ENCODE measurements at places on chromosomes 12 and 14. TPM values are rescaled to one million over a fixed set of nuclear protein-coding genes. Genes with fewer than 3 reads are reported as not detected.

- peaks cover 3% of the 10 kb centered on the region for H3K4me1 ChIP-seq
- peak overlapping the region; percentile 54 for H3K27ac ChIP-seq
- no peaks in the 10 kb centered on the region for H3K27me3 ChIP-seq
- H3K36me3 ChIP-seq, result peaks cover 25% of the 10 kb centered on the region
These were observed 141.9 kb downstream of the BICD1 start for GRCh38 chr12:32248441-32249140.

DNA sequence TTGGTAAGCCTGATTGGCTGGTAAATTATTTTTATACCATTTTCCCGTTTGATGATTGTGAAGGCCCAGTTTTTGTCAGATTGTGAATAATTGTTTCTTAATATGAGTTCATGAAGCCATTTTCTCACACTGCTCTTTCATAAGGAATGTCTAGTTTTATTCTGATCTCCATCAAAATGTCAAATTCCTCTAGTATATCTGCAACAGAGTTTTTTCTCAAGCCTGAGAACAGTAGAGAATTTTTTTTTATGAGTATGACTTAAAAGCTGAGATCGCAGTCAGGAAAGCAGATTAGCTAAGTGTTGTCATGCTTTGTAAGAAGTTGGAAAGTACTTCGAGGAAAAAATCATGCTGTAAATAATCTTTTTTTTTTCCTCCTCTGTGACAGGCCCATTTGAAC lies 484.9 kb upstream of the ATP2B1 start:
- no peak for DNase-seq
- no peak overlapping the region for H3K4me3 ChIP-seq
- H3K27ac ChIP-seq, result no peak overlapping the region

DNA sequence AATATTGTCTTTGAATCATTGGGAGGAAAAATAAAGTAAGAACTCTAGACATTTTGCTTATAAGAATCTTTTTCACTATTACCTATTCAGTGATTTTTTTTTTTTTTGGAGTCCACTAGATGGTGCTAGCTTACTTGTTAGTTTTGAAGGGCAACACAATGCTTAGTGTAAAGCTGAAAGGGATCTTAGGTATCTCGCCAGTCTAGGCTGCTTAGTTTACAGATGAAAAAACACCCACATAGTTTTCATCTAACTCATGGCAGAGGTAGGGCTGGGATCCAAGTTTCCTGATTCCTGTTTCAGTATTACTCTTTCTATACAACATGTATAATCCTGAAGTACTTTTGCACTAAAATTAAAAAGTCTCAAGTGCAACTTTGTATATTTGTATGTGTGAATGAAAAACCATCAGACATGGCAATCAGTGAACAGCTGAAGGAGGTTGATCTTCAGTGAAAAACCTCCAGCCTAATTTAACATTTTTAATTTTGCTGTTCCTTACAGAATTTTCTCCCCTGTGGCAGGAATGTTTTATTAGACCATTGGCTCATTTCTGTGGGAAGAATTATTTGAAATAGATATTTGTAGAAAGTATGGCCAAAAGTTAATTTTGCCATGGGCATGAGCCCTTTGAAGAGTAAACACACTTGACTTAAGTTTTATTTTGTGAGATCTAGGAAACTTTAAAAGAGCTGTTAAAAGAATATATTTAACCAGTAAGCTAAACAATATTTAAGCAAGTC lies 40.7 kb downstream of the LRRIQ1 start:
- no peaks in the 10 kb centered on the region for H3K27me3 ChIP-seq
- H3K4me3 ChIP-seq, result no peak overlapping the region
- no peak for DNase-seq
- no peaks in the 10 kb centered on the region for H3K36me3 ChIP-seq
- no peak overlapping the region for H3K27ac ChIP-seq
- H3K4me1 ChIP-seq, result no peaks in the 10 kb centered on the region

DNA sequence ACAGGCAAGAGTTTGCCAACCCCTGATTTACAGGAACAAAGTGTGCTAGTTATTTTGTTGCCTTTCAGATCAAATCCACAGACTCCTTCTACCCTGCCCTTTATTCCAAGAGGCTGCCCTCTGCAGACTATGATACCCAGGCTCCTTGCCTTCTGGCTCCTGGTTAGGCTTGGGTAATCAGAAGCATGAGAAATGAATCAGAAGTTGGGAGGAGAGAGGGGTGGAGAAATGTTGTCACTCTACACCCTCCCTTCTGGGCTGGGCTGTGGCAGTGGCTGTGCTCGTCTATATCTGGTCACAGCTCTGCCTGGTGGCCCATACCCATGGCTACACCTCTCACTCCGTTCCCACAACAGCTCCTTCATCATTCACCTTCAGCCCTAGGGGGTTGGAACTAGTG lies 204.6 kb upstream of the PLXNC1 start:
- no peak for DNase-seq
- H3K27me3 ChIP-seq, result peaks cover 3% of the 10 kb centered on the region
- H3K4me3 ChIP-seq, result no peak overlapping the region
- no peaks in the 10 kb centered on the region for H3K4me1 ChIP-seq

DNA sequence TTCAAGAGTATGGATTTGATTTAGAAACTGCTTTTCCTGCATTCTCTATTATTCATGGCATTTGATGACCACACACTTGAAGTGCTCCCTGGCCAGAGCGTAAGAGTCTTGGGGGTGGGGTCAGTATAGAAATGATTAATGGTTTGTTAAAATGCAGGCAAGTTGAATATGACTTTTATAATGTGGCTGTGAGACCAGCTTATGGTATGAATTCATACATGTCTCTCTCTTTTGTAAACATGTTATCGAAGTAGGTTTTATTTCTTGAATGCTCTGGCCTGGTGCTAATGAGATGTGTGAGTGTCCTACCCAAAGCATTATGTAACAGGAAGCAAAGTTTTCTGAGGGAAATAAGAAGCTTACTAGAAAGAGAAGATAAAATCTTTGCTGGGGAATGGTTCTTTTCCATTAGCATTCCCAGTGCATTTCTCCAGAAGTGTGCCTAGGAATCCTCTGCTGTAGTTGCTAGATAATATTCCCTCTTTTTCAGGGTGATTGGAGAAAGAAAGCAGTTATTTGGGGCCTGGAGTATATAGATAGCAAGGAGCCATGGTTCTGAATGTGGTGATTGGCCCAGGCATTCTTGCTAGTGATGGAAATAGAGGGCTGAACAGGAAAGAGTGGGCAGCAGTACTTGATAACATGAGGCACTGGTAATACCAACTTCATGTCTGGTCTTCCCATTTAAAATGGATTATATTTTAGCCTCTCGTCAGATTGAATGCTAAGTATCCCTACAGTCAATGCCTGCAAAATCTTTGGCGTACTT lies 289.7 kb downstream of the RAD51B start:
- no peak for DNase-seq
- H3K4me1 ChIP-seq, result peaks cover 16% of the 10 kb centered on the region
- H3K27me3 ChIP-seq, result no peaks in the 10 kb centered on the region
- no peak overlapping the region for H3K27ac ChIP-seq

- peaks cover 23% of the 10 kb centered on the region for H3K4me1 ChIP-seq
- H3K27ac ChIP-seq, result no peak overlapping the region
- peaks cover 4% of the 10 kb centered on the region for H3K36me3 ChIP-seq
- no peak overlapping the region for H3K4me3 ChIP-seq
These were observed 116.3 kb downstream of the ZFP36L1 start for GRCh38 chr14:68676511-68676943.

DNA sequence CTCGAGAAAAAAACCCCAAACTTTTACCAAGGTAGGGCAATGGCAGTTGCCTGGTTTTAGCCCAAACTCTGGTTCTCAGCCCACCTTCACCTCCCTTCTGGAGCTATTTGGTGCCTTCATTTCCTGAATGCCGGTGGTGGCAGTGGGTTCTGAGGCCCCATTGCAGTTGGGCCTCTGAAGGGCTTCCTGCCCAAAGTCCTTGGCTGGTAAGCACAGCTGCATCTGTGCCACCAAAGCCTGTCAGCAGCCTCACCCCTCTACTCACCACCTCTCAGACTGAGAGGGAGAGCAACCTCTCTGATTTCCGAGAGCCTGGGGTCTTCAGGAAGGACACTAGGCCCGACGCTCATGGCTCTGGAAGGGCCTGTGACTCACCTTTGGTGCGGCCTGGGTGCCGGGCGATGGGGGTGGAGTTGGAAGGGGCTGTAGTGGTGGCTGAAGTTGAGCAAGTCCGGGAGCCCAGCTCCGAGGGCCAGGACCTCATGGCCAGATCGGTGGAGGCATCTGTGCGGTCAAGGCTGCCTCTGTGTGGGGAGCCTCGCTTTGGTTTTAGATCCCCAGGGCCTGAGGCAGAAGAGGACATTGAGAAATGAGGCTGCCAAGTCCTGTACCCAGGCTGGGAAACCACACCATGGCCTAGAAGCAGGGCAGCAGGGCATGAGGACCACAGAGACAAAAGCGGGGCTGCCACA lies 38.6 kb upstream of the GPR68 start:
- peaks cover 5% of the 10 kb centered on the region for H3K4me1 ChIP-seq
- H3K27me3 ChIP-seq, result no peaks in the 10 kb centered on the region
- no peak overlapping the region for H3K4me3 ChIP-seq
- H3K36me3 ChIP-seq, result peaks cover 22% of the 10 kb centered on the region
- H3K27ac ChIP-seq, result no peak overlapping the region
- no peak for DNase-seq

- H3K27ac ChIP-seq, result no peak overlapping the region
- H3K4me1 ChIP-seq, result peaks cover 25% of the 10 kb centered on the region
- H3K36me3 ChIP-seq, result peaks cover 34% of the 10 kb centered on the region
- peaks cover 24% of the 10 kb centered on the region for H3K27me3 ChIP-seq
- no peak for DNase-seq
These were observed 3.7 kb upstream of the MAPKAPK5 start for GRCh38 chr12:111838353-111838752.

- peaks cover 7% of the 10 kb centered on the region for H3K36me3 ChIP-seq
- H3K4me3 ChIP-seq, result no peak overlapping the region
- H3K4me1 ChIP-seq, result no peaks in the 10 kb centered on the region
- H3K27me3 ChIP-seq, result peaks cover 15% of the 10 kb centered on the region
These were observed 35.8 kb downstream of the CCNK start for GRCh38 chr14:99516871-99517642.

DNA sequence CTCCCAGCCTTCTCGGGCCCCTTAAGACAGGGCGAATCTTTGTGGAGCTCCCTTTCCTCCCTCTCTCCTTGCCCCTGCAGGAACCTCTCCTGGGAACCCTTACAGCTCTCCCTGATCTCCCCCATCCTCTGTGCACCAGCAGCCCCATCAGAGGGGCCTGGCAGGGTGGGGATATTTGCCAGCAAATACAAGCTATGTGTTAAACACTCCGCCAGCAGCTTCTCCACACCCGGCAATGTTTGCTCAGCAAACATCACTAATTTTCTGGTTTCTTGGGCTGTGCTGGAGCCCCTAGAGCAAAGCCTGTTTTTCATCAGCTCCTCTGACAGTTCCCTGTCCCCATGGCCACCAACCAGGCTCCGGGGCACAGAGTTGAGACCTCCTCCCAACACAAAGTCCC lies 147.5 kb upstream of the LHX5 start:
- H3K27ac ChIP-seq, result no peak overlapping the region
- no peak for DNase-seq
- no peaks in the 10 kb centered on the region for H3K4me1 ChIP-seq
- no peaks in the 10 kb centered on the region for H3K36me3 ChIP-seq
- H3K27me3 ChIP-seq, result peaks cover 5% of the 10 kb centered on the region

GRCh38 chr12:124632519-124632984 lies 65.1 kb upstream of the NCOR2 start:
- DNase-seq, result no peak
- H3K4me3 ChIP-seq, result no peak overlapping the region
- H3K27me3 ChIP-seq, result peaks cover 8% of the 10 kb centered on the region
- no peaks in the 10 kb centered on the region for H3K4me1 ChIP-seq

- no peaks in the 10 kb centered on the region for H3K36me3 ChIP-seq
- DNase-seq, result no peak
- no peak within 1 kb of the TSS for H3K4me3 ChIP-seq
- H3K27ac ChIP-seq, result peak within 1 kb of the TSS; percentile 85
These were observed at the start of gene OR4E2 for GRCh38 chr14:21653331-21653885. Gene OR4E2, plus strand, starts transcription at chr14:21653835. Its CDS starts 11,248 bp downstream, at chr14:21665083.

DNA sequence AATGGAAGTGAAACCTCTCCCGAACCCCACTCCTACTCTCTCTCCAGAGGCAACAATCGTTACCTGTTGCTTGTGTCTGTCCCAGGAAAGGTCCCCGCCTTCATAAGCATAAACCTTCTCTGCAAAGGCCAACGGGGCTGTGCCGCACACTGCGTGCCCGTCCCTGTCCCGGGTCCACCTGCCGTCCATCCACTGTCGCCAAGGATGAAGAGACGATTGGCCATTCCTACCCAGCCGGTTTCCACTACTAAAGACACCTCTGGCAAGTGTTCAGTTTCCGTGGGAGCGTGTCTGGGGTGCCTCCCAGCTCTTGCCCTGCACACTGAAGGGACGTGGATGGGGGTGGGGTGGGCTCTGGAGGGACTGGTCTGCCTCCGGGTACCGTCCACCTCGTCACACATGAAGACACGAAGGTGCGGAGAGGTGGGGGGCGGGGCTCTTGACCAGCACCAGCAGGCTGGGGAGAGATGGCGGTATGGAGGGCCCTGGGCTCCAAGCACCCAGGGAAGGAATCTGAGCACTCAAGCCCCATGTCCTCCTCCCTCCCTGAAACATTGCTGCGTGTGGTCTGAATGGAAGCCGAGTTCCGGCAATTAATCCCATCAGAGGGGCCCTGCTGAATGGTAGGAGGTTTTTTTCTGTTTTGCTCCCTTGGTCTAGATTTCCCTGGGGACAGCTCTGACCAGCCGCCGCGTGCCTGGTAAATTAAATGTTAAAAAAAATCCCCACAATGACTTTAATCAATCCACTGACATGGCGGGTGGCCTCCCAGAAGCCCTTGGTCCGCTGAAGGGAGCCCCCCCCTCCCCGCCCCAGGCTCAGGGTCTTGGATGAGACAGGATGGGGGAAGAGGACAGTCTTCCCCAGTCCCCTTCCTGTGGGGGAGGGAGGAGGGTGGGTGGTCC lies 4.1 kb upstream of the KIF26A start:
- peaks cover 6% of the 10 kb centered on the region for H3K4me1 ChIP-seq
- H3K27me3 ChIP-seq, result peaks cover 12% of the 10 kb centered on the region

DNA sequence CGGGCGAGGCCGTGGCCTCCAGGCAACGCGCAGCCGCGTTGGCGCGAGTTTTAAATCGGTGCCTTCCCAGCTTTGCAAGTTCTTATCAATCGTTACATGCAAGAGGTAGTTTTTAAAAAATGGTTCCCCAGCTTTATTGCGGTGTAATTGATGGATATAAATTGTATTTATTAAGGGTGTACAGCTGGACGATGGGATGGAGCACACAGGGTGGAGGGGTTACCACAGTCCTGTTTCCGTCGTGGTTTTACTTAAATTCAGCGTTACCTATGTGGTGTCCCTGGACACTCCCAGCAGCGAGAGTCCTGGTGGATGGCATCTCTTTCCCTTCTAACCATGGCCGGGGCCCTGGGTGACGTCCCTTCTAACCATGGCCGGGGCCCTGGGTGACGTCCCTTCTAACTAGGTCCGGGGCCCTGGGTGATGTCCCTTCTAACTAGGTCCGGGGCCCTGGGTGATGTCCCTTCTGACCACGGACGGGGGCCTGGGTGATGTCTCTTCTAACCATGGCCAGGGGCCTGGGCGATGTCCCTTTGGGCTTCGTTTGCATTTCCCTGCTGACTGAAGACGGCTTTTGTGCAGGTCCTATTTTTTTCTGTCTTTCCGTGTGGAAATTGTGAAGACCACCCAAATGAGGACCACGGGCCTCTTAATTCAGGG lies 97.9 kb downstream of the TNFAIP2 start:
- H3K36me3 ChIP-seq, result peaks cover 3% of the 10 kb centered on the region
- peaks cover 4% of the 10 kb centered on the region for H3K27me3 ChIP-seq
- no peak for DNase-seq
- no peak overlapping the region for H3K4me3 ChIP-seq
- H3K27ac ChIP-seq, result no peak overlapping the region

- H3K4me1 ChIP-seq, result no peaks in the 10 kb centered on the region
- H3K27ac ChIP-seq, result no peak overlapping the region
- H3K27me3 ChIP-seq, result no peaks in the 10 kb centered on the region
- no peak for DNase-seq
These were observed 43.5 kb downstream of the HECTD1 start for GRCh38 chr14:31164115-31164514.

The LAG3 gene
- total RNA-seq, result 7.6 TPM

The NEMF gene
- total RNA-seq, result 55.5 TPM

The TAS2R7 gene
- not detected for total RNA-seq

The METTL17 gene
- 62.7 TPM for total RNA-seq

All from endothelial cell (in vitro differentiated cells).